Esophagus muscularis mucosa (tissue), 4 donors: ENCODE measurements at places on chromosomes 13 and 19. TPM values are rescaled to one million over a fixed set of nuclear protein-coding genes. Genes with fewer than 3 reads are reported as not detected.

GAMT gene
- total RNA-seq, result 13.4 TPM

N4BP2L2 gene
- total RNA-seq, result 102 TPM

ZBTB32 gene
- total RNA-seq, result not detected

GRCh38 chr19:28207244-28207643, 1005.7 kb downstream of the UQCRFS1 start:
- DNase-seq, result no peak
- no peak overlapping the region for H3K4me3 ChIP-seq
- no peaks in the 10 kb centered on the region for H3K4me1 ChIP-seq
- no peaks in the 10 kb centered on the region for H3K27me3 ChIP-seq
